ENCODE measurements at places on chromosomes 1 and 21. TPM values are rescaled to one million over a fixed set of nuclear protein-coding genes. Genes with fewer than 3 reads are reported as not detected.

PLPPR4 gene
- 0.31 TPM for total RNA-seq

FAM151A gene
- total RNA-seq, result not detected

GBP5 gene
- total RNA-seq, result not detected

RGS2 gene
- 13.9 TPM for total RNA-seq

ALPL gene
- 84.8 TPM for total RNA-seq

RIPPLY3 gene
- 1.7 TPM for total RNA-seq

KMO gene
- not detected for total RNA-seq

DNA sequence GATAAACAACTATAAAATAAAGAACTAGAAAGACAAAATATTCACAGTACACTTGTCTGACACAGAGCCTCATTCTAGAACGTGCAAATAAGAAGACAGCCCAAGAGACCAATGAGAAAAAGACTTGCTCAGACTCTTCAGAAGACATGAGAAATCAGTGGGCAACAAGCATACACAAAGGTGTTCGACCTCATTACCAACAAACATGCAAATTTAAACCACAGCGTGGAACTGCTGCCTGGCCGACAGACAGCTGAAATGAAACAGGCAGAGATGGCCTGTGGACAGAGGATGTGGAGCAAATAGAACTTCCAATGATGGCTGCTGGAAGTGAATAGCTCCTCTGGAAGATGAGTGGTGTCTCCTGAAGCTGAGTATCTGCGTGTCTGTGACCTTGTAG, 22.4 kb upstream of the COL6A1 start:
- DNase-seq, result no peak

- DNase-seq, result no peak
Measured at GRCh38 chr1:40553017-40553416, 21.6 kb downstream of the ZNF684 start.

DNA sequence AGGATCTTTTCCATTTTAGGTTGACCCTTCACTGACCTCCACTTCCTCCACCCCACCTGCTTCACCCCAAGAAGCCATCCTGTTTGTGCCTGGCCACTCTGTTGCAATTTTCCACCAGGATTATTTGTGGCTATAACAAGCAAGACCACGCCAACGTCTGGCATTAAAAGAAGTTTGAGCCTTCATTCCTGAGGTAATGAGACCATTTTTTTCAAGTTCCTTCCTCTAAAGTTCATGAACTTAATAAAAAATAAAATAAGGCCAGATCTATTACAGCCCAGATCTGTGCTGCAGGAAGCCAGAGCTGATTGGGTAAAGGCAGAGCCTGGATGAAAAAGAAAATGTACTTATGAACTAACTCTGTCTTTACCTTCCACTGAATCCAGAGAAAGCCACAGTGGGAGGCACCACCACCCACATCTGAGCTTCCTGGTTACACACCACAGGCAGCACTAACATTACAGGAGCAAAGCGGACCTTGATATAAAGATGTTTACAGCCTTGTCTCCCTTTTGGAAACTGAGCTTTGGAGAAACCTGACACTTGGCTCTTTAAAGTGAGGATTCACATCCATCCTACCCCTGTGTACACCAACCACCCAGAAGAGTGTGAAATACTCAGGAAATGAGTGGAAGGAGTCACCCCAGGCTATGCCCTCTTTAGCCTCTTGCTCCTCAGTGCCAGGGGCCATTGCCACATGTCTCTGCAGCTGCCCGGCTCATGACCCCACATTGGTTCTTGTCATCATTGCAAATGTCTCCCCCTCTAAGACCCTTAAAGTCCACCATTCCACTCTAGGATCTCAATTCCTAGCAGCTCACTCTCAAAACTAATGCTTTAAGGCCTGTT, 293.6 kb downstream of the PLPP3 start:
- DNase-seq, result no peak

- no peak for DNase-seq
Measured at GRCh38 chr1:177669161-177669560, 300.7 kb downstream of the SEC16B start.

All from H9 (cell line).